ENCODE measurements at places on chromosomes 16 and 17.

- peaks cover 6% of the 10 kb centered on the region for H3K36me3 ChIP-seq
- no peak for DNase-seq
- H3K27me3 ChIP-seq: peaks cover 55% of the 10 kb centered on the region
- H3K27ac ChIP-seq: no peak overlapping the region
- peaks cover 6% of the 10 kb centered on the region for H3K4me1 ChIP-seq
Observed at GRCh38 chr17:42784811-42785592, 4.6 kb downstream of the WNK4 start.

- H3K27ac ChIP-seq: no peak overlapping the region
- H3K4me1 ChIP-seq: no peaks in the 10 kb centered on the region
- no peak overlapping the region for H3K4me3 ChIP-seq
- H3K27me3 ChIP-seq: no peaks in the 10 kb centered on the region
- no peak for DNase-seq
Observed at GRCh38 chr17:4818276-4818675, 11.3 kb downstream of the PLD2 start.

DNA sequence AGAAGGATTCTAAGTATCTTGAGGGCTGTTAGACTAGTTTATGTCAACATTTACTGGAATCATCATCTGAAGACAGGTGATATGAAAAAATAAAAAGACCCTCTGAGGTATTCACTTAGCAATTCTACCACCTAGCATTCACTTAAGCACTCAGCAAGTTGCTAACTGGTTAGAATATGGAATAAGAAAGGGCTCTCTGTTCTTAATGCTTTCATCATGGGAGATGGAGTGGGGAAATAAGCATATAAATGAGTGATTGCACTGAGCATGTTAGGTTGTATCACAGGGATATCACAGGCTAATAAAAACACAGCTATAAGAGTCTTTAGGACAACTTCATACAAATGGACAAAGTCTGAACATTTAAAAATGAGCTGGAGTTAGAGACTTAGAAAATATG is 1238.8 kb downstream of the CDH11 start:
- no peak overlapping the region for H3K4me3 ChIP-seq
- DNase-seq: no peak
- H3K27ac ChIP-seq: no peak overlapping the region
- H3K4me1 ChIP-seq: no peaks in the 10 kb centered on the region

- H3K36me3 ChIP-seq: peaks cover 6% of the 10 kb centered on the region
- peaks cover 15% of the 10 kb centered on the region for H3K4me1 ChIP-seq
- H3K27me3 ChIP-seq: no peaks in the 10 kb centered on the region
- DNase-seq: no peak
- H3K4me3 ChIP-seq: no peak overlapping the region
- H3K27ac ChIP-seq: no peak overlapping the region
Observed at GRCh38 chr16:80103463-80103862, 437.3 kb upstream of the DYNLRB2 start.

DNA sequence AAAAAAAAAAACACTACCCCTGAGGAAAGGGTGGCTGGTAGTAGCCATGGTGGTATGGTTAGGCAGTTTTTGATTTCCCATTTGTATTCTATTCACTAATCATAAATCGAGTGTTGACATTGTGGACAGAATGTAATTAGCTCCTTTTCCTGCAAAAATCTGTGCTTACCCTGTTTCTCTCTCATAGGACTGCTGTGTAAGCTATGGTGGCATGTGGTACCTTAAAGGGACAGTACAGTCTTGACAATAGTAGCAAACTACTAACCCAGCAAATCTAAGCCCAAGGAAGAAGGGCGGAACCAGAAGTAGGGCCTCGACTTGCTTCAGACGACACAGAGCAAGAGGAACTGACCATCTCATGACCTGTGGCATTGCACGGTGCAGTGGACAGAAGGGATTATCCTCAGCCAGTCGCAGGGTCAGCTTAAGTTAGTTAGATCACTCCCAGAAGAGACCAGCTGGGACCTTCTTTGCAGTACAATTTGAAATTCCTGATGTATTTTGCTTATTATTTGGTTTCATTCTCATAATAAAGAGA is 36.3 kb downstream of the POLR3E start:
- peaks cover 58% of the 10 kb centered on the region for H3K36me3 ChIP-seq
- H3K27ac ChIP-seq: no peak overlapping the region
- no peaks in the 10 kb centered on the region for H3K27me3 ChIP-seq

DNA sequence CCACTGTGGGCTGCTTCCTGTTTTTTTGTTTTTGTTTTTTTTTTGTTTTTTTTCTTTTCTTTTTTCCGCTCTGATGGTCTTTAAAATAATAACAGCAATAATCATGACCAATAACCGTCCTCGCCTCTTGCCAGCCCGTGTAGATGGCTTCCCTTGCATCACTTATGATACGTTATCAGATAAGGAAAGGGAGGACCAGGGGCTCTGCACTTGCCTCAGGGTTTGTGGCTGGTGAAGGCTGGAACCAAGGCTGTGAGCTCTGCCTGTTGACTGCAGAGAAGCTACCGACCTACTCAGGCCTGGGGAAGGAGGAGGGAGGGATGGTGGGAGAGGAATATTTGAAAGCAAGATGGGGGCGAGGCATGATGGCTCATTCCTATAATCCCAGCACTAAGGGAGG is 114.0 kb upstream of the SDK2 start:
- H3K27me3 ChIP-seq: peaks cover 47% of the 10 kb centered on the region
- no peak overlapping the region for H3K4me3 ChIP-seq
- DNase-seq: no peak
- peaks cover 8% of the 10 kb centered on the region for H3K4me1 ChIP-seq

GRCh38 chr16:87384162-87384874 is 742 bp upstream of the FBXO31 start:
- no peaks in the 10 kb centered on the region for H3K36me3 ChIP-seq
- DNase-seq: no peak
- peaks cover 41% of the 10 kb centered on the region for H3K4me1 ChIP-seq
- H3K27ac ChIP-seq: peak overlapping the region; percentile 99

DNA sequence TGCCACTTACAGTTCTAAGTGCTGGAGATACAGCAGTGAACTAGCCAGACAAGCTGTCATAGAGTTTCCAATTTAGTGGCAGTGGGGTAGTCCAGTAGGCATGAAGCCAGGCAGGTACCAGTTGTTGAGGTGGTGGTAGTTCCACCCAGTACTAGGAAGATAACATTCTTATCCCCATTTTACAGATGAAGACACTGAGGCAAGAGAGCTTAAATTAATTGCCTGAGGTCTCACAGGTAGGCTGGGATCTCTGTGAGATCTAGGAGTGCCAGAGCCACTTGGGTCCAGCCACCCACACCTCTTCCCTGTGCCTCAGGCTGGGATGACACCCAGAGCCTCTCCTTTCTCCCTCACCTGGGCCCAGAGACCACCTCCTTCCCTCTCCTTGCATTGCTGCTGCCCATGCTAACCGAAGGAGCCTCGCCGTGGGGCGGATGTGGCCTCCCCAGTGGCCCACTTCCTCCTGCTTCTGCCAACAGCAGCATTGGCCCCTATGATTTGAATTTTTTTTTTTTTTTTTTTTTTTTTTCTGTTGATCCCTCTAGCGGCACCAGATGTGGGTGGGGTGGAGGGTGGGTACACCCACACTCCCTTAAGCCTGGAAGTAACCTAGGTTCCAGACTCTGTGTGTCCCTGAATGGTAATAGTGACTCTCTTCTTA is 114.0 kb downstream of the PRKCB start:
- no peak for DNase-seq
- peaks cover 38% of the 10 kb centered on the region for H3K27me3 ChIP-seq
- H3K4me1 ChIP-seq: peaks cover 15% of the 10 kb centered on the region

- no peak for DNase-seq
- H3K4me3 ChIP-seq: no peak overlapping the region
- H3K36me3 ChIP-seq: no peaks in the 10 kb centered on the region
Observed at GRCh38 chr16:9484881-9485280, 393.4 kb downstream of the HAPSTR1 start.

- peaks cover 29% of the 10 kb centered on the region for H3K27me3 ChIP-seq
- H3K4me3 ChIP-seq: no peak overlapping the region
- no peak for DNase-seq
- H3K36me3 ChIP-seq: no peaks in the 10 kb centered on the region
Observed at GRCh38 chr17:48416971-48417370, 13.0 kb downstream of the SKAP1 start.

- no peaks in the 10 kb centered on the region for H3K27me3 ChIP-seq
- H3K36me3 ChIP-seq: no peaks in the 10 kb centered on the region
- peak within 1 kb of the TSS; percentile 96 for H3K4me3 ChIP-seq
Observed at GRCh38 chr17:1516388-1517161, at the start of gene INPP5K. Gene INPP5K, minus strand, starts transcription at chr17:1516612. Its CDS starts 113 bp downstream, at chr17:1516499.

- no peak overlapping the region for H3K4me3 ChIP-seq
- DNase-seq: no peak
- no peaks in the 10 kb centered on the region for H3K4me1 ChIP-seq
- H3K27ac ChIP-seq: no peak overlapping the region
Observed at GRCh38 chr17:46916211-46916610, 6.7 kb upstream of the GOSR2 start.

DNA sequence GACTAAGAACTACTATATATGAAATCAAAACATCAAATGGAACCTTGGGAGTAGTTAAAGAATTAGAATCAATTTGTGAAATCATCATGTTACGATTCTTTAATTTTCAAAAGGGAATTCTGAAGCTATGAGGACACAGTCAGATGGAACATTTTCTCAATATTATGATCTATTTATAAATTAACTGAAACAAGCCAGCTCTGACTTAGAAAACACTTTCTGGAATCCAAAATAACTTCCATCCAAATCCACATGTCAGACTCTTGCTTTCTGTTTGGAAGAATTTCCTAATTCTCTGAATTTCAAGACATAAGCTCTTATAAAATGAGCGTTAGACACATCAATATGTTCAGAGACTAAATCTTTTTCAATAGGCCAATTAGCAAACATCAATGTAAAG is 737.7 kb upstream of the SOX9 start:
- no peaks in the 10 kb centered on the region for H3K36me3 ChIP-seq
- peaks cover 4% of the 10 kb centered on the region for H3K27me3 ChIP-seq
- H3K4me3 ChIP-seq: no peak overlapping the region
- peaks cover 11% of the 10 kb centered on the region for H3K4me1 ChIP-seq

- DNase-seq: no peak
- no peak overlapping the region for H3K27ac ChIP-seq
- H3K4me3 ChIP-seq: no peak overlapping the region
- peaks cover 7% of the 10 kb centered on the region for H3K4me1 ChIP-seq
Observed at GRCh38 chr17:51721730-51722129, 436.8 kb downstream of the CA10 start.

GRCh38 chr16:29900102-29900887 is at the start of gene ASPHD1:
Gene ASPHD1, plus strand, starts transcription at chr16:29900488. Its CDS starts 484 bp downstream, at chr16:29900972.
- peaks cover 41% of the 10 kb centered on the region for H3K27me3 ChIP-seq
- H3K4me3 ChIP-seq: peak within 1 kb of the TSS; percentile 86
- H3K36me3 ChIP-seq: no peaks in the 10 kb centered on the region
- DNase-seq: peak; percentile 87
- peaks cover 6% of the 10 kb centered on the region for H3K4me1 ChIP-seq

GRCh38 chr16:3282103-3282729 is 1.1 kb upstream of the ZNF263 start:
- peaks cover 10% of the 10 kb centered on the region for H3K27me3 ChIP-seq
- H3K36me3 ChIP-seq: peaks cover 30% of the 10 kb centered on the region
- peak overlapping the region; percentile 99 for H3K27ac ChIP-seq
- H3K4me3 ChIP-seq: peak overlapping the region; percentile 97
- H3K4me1 ChIP-seq: peaks cover 14% of the 10 kb centered on the region

DNA sequence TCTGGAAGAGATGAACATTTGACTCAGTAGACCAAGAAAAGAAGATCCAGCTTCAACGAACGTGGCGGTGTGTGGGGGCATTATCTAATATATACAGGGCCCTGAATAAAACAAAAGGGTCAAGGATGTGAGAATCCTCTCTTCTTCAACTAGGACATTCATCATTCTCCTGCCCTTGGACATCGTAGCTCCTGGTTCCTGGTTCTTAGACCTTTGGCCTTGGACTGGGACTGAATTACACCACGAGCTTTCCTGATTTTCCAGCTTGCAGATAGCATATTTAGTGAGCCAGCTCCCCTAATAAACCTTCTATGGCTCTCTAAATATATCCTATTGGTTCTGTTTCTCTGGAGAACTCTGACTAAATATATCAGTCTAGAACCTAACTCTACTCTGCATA is 29.5 kb upstream of the HELZ start:
- DNase-seq: no peak
- H3K4me3 ChIP-seq: no peak overlapping the region
- H3K27ac ChIP-seq: no peak overlapping the region
- H3K4me1 ChIP-seq: no peaks in the 10 kb centered on the region

DNA sequence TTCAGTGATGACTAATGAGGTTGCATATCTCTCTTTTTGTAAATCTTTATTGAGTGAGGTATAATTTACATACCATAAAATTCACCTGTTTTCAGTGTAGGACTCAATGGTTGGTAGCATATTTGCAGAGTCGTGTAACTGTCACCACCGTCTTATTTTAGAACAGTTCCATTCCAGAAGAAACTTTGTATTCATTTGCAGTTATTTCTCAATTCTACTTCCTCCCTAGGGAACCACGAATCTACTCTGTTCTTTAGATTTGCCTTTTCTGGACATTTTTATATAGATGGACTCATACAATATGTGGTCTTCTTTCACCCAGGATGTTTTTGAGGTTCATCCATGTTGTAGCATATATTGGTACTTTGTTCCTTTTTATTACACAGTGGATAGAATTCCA is 3.7 kb downstream of the FTO start:
- no peak overlapping the region for H3K4me3 ChIP-seq
- no peak overlapping the region for H3K27ac ChIP-seq
- H3K4me1 ChIP-seq: peaks cover 14% of the 10 kb centered on the region
- no peak for DNase-seq

GRCh38 chr16:67120025-67120424 is 10.3 kb downstream of the PHAF1 start:
- no peak for DNase-seq
- H3K27me3 ChIP-seq: no peaks in the 10 kb centered on the region
- H3K4me1 ChIP-seq: no peaks in the 10 kb centered on the region
- H3K27ac ChIP-seq: no peak overlapping the region
- H3K4me3 ChIP-seq: no peak overlapping the region

DNA sequence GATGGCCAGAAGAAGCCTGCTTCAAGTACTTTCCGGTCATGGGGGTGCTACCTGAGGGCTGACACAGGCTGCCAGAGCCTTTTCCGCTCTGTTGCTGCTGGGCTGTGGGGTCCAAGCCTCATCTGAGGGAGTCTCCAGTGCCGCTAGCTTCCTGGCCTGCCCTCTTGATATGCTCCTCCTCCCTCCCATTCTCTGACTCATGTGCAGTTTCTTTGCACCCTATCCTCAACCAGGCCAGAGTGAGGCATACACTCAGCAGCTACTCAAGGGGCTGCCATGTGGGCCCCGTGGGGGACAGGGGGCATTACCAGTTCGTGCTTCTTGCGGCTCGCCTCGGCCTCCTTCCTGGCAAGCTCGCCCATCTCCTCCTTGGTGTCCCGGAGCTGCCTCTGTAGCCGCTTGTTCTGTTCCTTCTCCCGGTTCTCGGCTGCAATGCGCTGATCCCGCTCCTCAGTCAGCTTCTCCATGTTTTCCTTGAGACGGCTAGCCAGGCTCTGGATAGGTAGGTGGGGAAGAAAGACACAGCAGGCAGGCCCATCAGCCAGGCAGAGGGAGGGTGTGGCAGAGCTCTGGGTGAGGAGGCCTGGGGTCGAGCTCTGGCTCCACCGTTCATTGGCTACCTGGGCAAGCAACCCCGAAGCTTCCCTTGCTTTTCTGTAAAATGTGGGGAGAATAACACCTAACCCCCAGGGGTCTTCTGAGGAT is 43.8 kb downstream of the PIPOX start:
- no peak overlapping the region for H3K4me3 ChIP-seq
- no peak overlapping the region for H3K27ac ChIP-seq
- no peak for DNase-seq
- H3K4me1 ChIP-seq: peaks cover 27% of the 10 kb centered on the region
- peaks cover 16% of the 10 kb centered on the region for H3K36me3 ChIP-seq

Data from type B pancreatic cell (in vitro differentiated cells).